Stimulated activated CD8-positive, alpha-beta memory T cell treated with anti-CD3 and anti-CD28 coated beads, Interleukin-15, amount 100 ng/mL, for 24 hours (primary cell): ENCODE measurements at places on chromosomes 16 and 17.

DNA sequence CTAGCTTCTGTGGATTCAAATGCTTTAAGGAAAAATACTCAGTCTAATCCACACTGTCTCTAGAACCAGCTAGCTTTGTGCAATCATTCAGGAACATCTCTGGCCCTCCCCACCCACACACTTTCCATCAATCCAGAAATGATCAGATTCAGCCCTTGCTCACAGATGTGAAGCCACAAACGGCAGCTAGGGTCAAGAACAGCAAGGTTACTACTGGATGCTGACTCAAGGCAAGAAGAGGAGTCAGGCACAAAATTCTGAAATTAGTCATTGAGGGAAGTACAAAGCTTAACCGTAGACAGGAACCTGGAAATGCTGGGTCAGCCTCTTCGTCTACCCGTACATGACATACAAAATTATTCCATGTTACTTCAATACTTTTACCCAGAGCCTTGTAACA is 174.6 kb downstream of the CDH13 start:
- DNase-seq: no peak

DNA sequence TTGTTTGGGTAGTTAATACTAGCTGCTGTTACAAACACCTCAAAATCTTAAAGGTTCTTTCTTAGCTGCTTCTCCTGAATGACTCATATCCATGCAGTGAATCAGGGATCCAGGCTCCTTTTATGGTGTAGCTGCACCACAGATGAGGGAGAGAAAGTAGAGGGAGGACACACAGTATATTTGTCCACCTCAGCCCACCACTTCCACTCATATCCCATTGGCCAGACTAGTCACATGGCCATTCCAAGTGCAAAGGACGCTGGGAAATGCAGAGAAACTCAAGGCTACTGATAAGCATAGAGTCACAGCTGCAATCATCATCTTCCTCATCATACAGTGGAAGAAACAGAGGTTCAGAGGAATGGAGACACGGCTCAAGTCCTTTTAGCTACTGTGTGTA is 63.8 kb downstream of the GSG1L start:
- no peak for DNase-seq

GRCh38 chr16:81752225-81752875 is 26.7 kb upstream of the PLCG2 start:
- DNase-seq: no peak

DNA sequence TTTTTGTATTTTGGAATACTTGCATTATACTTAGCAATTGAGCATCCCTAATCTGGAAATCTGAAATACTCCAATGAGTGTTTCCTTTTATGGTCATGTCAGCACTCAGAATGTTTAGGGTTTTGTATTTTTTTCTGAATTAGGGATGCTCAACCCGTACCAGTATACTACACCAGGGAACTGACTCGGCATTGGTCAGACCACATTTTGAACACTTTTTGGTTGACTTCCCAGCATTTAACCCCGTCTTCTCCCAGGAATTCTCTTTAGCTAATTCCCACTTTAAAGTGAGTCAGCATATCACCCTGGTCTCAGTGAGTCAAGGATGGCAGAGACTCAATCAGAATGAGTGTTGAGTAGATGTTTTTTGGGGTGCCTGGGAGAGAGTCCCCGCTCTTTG is 177.9 kb downstream of the SPECC1 start:
- DNase-seq: no peak

DNA sequence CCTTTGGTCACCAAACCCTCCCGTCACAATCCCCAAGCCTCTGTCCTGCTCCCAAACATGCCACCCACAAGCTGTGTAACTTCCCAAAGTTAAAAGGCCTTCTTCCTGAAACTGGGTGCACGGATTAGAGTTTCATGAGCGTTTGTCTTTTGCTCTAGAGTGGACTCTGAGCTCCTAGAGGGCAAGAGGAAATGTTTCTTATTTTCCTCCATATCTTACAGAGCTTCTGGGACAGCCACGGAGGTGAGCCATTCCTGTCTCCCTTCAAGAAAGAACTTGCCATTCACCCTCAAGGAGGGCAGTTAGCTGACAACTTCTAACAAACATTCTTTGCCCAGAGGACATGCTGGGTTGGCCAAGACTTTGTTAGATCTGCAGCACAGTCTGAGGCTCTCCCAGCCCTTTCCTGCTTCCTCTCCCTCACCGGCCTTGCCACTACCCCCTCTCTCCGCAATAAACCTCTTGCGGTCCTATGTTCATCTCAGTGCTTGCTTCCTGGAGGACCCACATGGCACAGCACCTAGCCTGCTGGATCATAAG is 2.6 kb upstream of the MYCBPAP start:
- DNase-seq: no peak

GRCh38 chr17:45410144-45411091 is 22.3 kb downstream of the ARHGAP27 start:
- DNase-seq: peak; percentile 34

DNA sequence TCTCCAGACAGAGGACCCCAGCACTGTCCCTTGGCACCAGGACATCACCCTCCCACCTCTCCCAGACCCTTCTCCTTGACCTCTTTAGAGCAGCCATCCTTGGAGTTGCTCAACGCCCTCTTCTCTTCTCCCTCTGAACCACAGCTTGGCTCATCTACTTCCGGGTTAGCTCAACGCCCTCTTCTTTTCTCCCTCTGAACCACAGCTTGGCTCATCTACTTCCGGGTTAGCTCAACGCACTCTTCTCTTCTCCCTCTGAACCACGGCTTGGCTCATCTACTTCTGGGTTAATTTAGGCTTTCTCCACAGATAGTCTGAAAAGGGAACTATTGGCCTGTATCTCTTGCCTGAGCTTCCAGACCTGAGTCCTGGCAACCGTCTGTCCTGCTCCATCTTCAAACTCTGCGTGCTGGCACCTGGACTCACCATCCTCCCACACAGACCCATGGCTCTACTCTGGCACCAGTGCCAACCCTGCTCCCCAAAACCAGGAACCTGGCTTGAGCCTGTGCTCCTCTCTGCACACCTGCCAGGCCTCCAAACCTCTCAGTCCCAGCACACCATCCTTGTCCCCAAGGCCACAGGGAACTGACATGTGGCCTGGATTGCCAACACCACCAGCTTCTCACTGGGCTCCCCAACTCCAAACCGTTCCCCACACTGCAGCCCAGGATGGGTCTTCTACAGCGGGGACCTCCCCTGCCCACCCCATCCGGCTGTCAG is 25.3 kb upstream of the FAAP100 start:
- DNase-seq: no peak

GRCh38 chr16:29029168-29029994 is 44.5 kb downstream of the LAT start:
- peak; percentile 56 for DNase-seq

DNA sequence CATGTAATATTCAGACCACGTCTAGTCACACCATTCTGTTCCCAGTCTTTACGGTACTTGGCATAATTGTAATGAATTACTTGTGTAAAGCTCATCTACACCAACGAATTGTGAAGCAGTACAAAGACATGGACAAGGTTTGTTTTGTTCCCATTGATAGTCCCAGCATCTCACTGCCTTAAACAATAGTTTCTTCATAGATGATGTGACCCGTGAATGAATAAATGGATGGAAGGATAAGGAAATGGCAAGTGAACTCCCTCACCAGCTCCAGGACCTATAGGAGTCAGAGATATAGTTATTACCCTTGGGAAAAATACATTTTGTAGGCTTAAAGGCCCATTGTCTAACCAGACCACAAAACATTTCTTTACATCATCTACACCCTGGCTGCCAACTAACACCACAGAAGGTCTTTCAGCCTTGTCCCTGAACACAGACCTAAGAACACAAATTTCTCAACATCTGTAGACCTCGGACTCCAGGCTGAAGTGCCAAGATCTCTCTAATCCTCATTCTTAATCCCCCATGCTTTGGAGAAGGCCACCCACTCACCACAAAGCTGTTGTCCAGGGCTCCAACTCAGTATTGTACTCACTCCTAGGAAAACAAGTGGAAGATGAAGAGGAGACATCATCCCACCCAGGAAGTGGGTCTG is 38.2 kb downstream of the MAF start:
- no peak for DNase-seq

DNA sequence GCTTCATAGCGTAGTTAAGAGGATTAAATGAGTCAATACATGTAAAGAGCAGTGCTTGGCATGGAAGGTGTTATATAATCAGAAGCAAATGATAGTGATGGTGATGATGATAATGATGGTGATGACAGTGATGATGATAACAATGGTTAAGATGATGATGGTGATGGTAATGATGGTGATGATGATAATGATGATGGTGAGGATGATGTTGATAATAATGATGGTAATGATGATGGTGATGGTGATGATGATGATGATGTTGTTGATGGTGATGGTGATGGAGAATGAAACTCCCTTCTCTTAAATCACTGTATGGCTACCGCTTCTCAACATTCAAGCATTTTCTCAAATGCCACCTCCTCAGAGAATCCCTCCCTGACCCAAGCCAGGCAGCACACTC is 190.5 kb downstream of the TMEM132E start:
- no peak for DNase-seq
